Mesothelial cell of epicardium (in vitro differentiated cells): ENCODE measurements at places on chromosomes 5 and 9.
A peak's percentile ranks its signal among the peaks of the same experiment; 100 is the strongest.

DNA sequence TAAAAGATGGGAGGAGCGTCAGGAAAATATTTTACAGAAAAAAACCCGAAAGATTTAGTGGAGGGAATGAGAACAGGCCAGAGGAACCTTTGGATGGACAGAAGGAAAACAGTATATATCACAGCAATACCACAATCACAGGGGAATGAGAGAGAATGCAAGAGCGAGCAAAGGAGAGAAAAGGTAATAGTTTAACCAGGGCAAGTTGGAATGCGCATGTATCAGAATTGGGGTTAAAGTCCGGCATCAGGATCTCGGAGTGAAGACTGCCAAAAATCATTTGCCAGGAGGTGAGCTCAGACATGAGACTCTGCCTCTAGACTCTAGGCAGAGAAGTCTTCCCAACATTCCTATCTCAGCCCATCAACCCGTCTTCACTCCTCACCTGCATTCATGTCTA is 36.8 kb downstream of the PCDHGC5 start:
- no peak for DNase-seq

DNA sequence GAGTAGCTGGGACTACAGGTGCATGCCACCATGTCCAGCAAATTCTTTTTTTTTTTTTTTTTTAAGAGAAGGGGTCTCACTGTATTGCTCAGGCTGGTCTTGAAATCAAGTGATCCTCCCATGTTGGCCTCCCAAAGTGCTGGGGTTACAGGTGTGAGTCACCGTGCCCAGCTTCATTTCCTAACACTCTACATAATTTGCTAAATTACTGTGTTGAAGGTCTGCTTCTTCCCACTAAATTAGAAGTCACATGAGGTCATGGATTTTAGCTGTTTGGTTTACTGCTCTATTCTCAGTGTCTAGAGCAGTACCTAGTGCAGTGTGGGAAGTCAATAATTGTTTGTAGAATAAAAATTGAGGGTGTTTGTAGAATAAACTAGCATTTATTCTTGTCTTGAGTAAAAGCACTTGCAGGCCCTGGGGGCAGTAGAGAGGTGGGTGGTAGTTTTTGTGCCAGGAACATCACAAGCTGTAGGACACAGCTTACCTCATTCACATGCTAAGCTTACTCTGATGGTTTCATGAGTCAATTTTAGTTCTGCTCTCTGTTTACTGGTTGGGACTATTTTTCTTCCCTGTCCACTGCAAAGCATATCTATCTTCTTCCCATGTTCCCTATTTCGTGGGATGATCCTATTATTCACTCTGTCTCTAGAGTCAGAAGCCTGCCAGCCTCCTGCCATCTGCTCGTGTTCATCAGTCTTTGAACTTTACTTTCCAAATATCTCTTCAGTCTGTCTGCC is 7.0 kb downstream of the TEX48 start:
- DNase-seq = no peak

DNA sequence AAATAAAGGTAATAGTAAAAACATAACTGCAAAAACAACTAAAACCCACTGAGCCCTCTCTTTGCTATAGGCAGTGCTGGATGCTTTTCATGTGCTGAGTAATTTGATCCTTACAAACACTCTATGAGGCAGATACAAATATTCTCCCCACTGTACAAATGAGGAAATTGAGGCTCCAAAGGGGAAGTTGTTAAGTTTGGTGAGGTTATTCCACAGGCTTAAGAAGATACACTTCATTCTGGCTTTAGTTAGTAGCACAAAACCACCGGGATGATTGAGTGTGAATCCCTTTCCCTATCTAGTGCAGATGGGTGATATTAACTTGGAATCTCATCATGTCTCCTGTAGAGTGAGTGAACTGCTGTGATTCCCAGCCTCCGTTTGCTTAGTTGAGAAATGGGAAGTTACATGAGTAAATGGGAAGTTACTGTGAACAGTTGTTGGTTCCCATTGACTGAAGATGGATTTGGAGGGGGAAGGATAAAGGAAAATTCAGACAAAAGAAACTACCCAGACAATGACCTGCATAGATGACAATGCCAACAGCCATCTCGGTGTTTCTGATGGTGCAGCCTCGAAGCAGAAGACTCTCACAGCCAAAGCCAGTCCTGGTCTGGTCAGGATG is 208.3 kb downstream of the ATP10B start:
- DNase-seq = no peak

DNA sequence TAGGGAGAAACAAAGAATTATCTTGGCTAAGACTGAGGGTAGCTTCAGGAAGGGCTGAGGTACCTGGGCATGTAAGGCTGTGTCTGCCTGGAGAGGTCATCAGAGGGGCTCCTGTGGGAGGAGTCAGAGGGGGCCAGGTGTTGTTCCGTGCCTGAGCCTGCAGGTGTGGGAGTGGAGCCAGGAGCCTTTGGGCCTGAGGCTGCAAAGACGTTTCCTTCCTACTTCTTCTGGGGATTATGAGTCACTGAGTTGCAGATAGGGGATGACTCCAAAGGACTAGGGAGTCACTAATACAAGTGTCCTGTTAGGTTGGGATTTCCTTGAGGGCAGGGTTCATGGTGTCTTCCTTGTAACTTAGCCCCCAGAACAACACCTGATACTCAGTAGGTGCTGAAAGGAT is 391.1 kb downstream of the ARHGEF28 start:
- no peak for DNase-seq

DNA sequence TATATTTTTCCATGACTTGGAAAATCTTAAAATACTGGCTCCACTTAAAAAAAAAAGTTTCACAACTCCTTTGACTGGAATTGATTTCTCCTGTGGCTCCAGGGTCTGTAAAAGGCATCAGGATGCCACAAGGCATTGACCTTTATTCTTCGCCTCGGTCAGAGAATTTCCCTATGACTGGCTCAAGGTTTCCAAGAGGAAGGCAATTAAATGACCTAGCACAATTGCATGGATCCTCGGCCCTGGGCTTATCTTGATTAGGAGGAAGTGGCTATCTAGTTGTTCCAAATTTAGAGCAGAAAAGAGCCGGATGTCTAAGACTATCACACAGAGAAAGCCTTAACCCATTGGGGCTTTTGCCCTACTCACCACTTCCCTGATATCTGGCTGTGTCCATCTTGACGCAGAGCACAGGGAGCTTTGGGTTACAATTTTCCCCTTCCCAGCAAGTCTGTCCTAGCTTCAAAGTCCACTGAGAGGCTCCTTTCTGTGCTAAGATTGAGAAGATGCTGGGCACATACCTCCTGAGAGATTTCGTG is 56.9 kb upstream of the COL15A1 start:
- DNase-seq = no peak

- no peak for DNase-seq
Observed at GRCh38 chr5:88393716-88394535, 125.3 kb upstream of the TMEM161B start.

DNA sequence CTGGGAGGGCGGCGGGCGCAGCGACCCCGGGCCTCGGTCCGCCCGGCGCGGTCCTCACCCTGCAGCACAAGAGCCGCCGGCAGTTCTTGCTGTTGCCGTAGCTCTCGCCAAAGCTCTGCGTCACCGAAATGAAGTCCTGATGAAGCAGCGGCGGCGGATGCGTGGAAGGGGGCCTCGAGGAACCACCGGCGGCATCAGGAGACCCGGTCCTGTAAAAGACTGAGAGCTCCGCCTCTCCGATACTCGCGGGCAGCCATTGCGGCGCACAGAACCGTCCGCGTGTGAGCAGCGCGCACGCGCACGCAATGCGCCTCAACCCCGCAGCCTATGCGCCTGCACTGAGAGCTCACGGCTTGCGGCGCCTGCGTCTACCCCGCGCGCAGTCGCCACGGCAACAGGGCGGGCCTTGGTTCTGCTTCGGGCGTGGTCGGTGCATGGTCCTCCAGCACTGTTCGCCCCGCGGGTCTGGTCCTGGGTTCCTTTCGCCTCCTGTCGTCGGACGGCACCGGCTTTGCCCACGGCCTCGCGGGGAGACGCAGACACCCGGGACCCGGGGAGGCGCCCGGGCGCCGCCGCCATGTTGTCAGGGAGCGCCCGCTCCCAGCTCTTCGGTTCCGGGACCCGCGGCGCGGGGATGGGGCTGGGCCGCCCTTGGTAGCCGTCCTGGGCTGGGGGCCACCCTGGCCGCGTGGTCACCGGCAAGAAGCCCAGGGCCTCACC is 9.3 kb upstream of the GRIN1 start:
- peak; percentile 76 for DNase-seq

GRCh38 chr9:105141146-105141975 is 103.1 kb upstream of the SLC44A1 start:
- no peak for DNase-seq

DNA sequence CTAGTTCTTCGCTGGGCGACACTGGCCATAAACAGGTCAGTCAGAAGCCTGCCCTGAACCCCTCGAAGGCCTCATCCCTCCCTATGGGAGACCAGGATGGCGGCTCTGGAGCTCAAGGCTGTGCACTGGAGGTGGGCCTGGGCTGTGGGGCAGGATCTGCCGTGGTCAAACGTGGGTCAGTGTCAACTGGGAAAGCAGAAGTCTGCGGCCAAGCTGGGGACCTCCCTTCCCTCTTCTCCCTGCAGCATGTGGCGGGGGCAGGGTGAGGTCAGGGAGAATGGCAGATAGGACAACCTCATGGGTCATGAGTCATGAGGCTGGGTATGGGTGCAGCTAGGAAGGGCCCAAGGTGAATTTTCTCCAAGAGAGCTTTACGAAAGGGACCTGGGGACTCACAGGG is 132.9 kb downstream of the RXRA start:
- DNase-seq = no peak

- no peak for DNase-seq
Observed at GRCh38 chr5:54296386-54296785, 14.0 kb downstream of the ARL15 start.

- no peak for DNase-seq
Observed at GRCh38 chr9:83242066-83242465, 179.1 kb upstream of the RASEF start.

DNA sequence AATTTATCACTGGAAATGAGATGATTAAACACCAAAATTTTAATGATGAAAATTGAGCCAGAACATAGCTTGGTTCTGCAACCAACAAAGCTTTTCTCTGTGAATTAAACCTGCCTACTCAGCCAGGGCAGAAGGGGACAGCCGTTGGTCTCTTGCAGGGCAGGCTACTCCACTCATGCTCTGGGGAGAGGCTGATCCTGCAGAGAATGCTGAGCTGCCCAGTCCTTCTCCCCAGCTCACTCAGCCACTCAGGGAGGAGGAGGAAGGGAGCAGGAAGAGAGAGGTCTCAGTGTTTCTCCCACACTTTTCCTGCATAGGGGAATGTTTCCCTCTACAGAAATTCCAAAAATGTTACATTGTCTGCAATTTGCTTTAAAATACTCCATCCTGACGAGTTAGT is 40.4 kb upstream of the HMHB1 start:
- DNase-seq = no peak
